Stimulated activated CD4-positive, alpha-beta T cell treated with anti-CD3 and anti-CD28 coated beads, Interleukin-1b, Interleukin-23, amount 100 ng/mL, for 1 hour (primary cell): ENCODE measurements at places on chromosomes 4 and X.

DNA sequence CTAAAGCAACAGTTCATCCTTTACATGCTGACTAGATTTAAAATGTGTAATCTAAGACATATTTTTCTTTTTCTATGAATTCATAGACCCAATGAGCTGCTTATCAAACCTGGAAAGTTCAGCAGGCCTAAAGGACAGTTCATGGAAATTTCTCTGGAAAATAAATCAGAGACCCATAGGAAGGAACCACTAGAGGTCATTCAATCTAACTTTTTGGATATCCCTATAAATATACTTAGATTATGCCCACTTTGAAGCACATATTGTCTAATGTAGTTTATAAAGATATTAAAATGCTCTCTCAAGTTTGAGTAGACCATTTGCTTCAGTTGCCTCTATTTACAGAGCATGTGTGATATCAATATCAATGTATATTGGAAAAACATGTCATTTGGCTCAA lies 473.0 kb downstream of the FAT4 start:
- DNase-seq = no peak

DNA sequence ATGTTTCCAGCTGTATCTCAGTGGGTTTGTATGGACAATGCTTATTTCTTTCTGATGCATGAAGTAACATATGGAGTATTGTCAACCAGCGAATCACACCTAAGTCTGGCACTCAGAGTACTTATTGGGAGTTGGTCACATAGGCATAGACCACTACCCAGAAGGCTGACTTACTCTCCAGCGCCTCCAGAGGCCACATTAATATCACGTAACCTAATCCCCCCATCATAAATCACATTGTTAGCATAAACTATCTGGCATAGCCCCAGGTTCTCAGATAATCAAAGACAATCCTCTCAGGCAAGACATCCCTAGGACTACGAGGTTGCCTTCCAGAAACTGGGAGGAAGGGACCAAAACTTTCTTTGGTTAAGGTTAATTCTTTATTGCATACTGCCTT lies 560.5 kb upstream of the PABPC4L start:
- DNase-seq = no peak

GRCh38 chr4:82555276-82555675 lies 6.5 kb downstream of the TMEM150C start:
- DNase-seq = no peak

DNA sequence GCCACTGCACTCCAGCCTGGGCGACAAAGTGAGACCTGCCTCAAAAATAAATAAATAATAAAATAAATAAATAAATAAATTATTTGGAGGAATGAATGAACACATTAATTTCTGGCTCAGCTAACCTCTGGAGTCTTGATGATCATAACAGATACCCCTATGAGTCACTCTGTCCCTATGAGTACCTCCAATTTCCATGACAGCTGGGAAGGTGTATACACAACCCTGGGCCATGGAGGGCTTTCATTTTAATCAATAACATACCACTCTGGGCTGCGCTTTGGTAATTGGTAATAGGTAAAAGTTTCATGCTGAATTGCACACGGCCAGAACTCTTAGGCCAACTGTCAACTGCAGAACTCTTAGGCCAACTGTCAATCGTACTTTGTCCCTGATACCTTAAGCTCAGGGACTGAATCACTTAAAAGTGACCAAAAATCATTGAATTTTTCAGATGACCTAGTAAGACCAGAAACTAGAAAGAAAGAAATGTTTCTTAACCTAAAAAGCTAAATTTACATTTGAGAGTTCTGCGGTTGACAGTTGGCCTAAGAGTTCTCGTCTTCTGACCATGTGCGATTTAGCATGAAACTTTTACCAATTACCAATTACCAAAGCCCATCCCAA lies 112.4 kb downstream of the ATP11C start:
- no peak for DNase-seq

DNA sequence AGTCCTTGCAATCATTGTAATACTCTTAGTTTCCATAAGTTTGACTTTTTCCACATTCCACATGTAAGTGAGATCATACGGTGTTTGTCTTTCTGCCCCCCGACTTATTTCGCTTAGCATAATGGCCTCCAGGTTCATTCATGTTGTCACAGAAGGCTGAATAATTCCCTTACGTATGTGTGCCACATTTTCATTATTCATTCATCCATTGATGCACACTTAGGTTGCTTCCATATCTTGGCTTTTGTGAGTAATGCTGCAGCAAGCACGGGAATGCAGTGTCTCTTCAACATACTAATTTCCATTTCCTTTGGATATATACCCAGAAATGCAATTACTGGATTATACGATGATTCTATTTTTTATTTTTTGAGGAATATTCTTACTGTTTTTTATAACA lies 22.0 kb upstream of the VEGFC start:
- no peak for DNase-seq

DNA sequence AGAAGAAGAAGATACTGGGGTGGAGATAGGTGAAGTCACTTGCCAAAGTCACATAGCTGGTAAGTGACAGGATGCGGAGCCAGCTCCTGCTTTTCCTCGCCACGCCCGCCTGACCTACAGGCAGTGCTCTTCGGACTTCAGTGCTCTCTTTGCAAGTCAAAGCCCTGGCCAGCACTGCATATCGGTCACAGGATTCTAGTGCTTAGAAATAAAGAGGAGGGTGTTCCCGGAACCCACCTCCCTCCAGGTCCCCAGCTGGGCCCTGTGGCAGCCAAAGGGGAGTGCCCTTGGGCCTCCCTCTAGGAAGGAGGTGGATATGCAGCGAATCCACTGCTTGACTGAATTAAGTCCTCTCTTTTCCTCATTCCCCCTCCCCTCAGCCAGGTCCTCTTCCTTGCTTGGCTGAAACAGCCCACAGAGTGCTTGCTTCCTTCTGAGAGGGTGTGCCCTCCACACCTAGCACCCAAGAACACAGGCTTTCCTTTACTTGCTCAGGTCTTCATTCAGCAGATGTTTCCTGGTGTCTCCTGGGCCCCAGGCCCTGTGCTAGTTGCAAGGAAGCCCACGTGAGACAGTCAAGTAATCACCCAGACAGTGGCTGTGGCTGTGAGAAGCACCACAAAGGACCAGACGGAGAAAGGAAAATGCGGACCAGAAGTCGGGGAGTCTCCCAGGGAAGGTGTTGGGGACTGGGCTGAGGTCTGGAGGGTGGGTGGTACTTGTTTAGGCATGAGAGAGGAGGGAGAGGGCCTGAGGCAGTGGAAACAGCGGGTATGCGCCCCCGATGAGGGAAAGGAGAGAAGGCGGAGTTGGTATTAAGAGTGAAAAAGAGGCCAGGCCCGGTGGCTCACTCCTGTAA lies 14.0 kb upstream of the HMGB3 start:
- no peak for DNase-seq

DNA sequence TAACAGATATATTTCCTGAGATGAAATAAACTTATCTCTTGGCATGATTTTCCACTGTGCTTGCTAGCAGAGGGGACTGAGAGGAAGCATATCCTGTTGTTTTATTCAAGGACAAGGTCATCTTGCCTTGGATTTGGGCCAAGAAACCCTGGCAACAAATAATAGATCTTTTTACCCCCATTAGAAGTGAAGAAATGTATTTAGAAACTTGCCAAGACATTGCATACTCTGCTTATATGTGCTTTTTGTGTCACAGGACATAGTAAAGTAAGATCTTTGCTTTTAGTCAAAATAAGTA lies 170.2 kb downstream of the RAPGEF2 start:
- no peak for DNase-seq

GRCh38 chr4:72205831-72206230 lies 174.0 kb downstream of the NPFFR2 start:
- no peak for DNase-seq

DNA sequence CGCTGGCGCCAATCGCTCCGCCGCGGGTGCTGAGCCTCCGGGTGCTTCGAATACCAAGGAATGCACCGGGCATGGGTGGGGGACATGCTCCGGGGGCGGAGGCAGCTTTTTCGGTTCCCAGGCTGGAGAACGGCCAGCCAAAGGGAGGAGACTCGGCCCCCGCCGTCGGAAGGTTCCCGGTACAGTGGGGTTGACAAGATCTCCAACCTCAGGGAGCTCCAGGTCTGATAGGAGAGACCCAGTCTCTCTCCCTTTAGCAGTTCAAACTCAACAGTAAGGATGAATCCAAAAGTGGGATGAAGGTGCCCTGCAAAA lies 29.1 kb upstream of the BCORL1 start:
- no peak for DNase-seq

GRCh38 chrX:47145395-47146120 lies 537 bp downstream of the RBM10 start:
- no peak for DNase-seq

DNA sequence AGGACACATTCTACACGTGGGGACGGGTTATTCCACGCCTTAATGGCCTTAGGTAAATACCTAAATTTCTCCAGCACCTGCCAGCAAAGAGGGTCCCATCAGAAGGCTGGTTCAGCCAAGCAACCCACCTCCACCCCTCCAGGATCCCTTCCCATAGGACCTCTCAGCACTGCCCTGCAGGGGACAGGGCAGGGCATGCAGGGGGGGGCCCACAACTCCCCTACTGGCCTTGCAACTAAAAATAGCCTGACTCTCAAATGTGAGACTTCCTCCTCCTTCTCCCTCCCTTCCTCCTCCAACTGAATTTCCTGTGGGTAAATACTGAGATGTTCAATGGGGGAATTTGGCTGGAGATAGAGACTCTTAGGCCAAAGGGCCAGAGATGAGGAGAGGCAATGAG lies 6.3 kb downstream of the LAS1L start:
- no peak for DNase-seq

GRCh38 chrX:39536211-39536610 lies 561.5 kb downstream of the BCOR start:
- DNase-seq = no peak

DNA sequence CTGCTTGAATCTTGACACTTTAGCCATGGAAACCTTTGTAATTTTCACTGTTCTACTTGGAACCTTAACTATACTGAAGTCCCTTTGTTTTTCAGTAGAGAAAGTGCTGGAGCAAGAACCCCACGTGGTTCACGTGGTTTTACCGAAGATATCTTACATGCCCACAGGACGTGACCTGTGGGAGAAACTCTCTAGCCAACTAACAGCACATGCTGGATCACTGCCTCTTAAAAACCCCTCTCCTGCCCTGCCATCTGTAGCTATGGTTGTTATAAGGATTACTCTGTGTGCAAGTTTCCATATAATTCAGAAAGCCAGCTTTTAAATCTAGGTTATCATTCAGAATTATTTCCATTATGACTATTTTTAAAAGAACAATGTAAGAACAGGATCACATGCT lies 30.2 kb downstream of the SPANXD start:
- DNase-seq = no peak

DNA sequence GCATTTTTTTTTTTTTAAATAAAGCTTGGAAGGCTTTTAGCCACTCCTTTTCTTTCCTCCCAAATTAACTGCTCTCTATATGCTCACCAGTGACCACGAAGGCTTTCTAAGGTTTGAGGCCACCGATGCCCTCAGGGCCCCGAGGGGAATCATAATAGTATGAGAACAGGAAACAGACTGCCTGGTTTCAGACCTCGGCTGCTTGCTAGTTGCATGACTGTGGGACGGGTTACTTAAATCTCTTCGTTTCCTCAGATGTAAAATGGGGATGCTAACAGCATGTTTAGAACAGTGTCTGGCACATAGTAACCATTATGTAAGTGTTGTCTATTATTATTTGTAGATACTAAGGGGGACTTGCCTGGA lies 3.6 kb downstream of the LINC00632 start:
- no peak for DNase-seq

GRCh38 chr4:146428298-146428697 lies 93.4 kb downstream of the SLC10A7 start:
- no peak for DNase-seq

GRCh38 chr4:1328267-1329155 lies 18.5 kb upstream of the UVSSA start:
- DNase-seq = no peak

DNA sequence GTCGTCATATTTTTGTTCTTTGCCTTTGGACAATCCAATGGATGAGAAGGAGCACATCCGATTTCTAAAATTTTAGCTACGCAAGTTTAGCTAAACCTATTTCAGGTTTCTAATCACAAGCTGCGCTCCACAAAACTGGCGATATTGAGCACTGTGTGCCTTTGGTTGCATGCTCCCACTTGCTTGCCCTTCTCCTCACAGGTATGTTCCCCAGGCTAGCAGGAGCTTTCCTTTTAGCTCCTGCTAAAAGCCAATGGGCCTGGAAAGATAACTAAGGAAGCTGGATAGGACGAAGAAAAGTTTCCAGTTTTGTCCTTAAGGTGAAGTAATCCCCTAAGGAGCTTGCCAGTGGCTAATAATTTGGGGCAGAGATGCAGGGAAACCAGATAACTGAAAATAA lies 975.2 kb downstream of the FSTL5 start:
- DNase-seq = no peak

DNA sequence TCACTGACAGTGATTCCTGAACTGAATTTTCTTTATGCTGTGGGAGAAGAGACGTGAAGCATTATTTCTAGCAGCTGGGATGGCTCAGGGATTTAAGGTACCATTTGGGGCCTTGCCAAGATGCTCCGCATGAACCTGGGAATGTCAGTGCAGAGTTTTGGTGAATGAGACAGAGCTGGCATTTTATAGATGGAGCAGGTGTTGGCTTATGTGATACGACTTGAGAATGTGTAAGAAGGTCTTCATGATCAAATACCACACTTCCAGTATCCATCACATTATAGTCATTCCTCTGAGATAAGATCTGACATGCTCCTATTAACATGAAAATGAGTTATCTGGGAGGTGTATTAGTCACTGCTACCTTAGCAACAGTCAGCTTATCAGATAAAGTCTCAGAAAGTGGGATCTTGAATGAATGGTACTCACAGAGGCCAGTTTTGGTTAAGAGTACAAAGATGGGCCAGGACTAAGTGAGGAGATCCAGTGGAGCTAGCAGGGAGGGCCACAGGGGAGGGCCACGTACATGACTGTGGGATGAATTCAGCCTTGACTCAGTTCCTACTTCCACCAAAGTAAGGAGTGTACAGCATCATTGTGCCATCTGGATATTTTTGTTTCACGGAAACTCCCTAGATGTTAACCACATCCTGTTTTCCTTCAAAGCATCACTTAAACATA lies 116.7 kb downstream of the SPCS3 start:
- no peak for DNase-seq

DNA sequence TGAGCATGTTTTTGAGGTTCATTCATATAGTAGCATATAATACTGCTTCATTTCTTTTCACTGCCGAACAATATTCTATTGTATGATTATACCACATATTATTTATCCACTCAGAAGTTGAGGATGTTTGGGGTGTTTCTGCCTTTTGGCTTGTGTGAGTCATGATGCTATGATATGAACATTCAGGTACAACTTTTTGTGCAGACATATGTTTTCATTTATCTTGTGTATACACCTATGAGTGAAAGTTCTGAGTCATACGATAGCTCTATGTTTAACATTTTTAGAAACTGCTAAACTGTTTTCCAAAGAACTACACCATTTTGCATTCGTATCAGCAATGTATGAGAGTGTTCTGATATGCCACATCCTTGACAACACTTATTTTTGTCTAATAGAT lies 57.7 kb downstream of the SHROOM4 start:
- DNase-seq = no peak

DNA sequence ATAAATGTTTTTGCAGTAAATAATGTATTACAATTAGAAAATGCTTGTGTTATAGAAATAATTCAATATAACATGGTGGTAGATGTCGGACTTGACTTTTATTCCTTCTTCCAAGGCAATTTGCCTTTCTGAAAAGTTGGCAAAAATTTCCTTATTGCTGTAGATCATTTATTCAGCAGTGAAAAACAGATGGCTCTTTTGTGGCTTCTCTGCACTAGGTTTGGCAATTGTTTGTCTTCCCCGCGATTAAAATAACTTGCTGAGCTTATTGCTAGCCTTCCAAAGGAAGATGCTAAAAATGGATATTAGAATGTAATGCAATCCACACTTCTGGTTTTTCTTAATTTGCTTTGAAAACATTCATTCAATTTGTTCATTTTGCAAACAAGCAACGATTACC lies 1977.9 kb upstream of the ADGRL3 start:
- DNase-seq = no peak
